NCI-H345 (cell line): ENCODE measurements at places on chromosomes 1 and 21.

GRCh38 chr1:86064899-86065298 is 91.7 kb downstream of the COL24A1 start:
- DNase-seq = no peak

- no peak for DNase-seq
These were observed 175.4 kb downstream of the HS2ST1 start for GRCh38 chr1:87089823-87090222.

DNA sequence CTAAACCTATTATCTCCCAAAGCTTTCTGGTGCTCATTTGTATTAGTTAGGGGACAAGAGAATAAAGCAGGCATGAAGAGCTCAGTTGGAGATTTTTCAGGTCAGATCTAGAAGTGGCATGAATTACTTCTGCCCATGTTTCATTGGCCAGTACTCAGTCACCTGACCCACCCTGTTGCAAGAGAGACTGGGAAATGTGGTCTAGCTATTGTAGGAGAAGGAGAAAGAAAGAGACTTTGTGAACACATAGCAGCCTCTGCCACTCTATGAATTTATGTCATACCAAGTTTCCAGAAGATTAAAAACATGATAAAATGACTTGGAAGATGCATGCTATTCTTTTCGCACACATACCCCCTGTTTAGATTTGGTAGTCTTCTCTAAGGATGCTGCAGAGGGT is 302.3 kb upstream of the RUNX1 start:
- no peak for DNase-seq

DNA sequence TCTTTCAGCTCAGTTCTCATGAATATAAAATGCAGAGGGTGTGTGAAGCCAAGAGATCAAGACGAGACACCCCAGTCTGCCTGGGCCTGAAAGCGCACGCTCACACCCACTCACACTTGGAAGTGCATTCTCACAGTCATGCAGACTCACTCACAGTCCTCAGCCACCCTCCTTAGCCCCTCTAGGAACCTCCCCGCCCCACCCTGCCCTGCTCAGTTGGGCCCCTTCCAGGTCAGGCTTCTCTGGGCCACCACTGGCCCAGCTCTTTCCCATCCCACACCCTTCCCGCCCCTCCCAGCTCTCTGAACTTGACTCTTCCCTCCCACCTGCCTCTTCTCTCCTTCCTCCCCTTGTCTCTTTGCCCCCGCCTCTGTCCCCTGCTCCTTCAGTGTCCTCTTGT is 93.8 kb downstream of the EPHB2 start:
- DNase-seq = no peak

- peak; percentile 54 for DNase-seq
These were observed 11.9 kb downstream of the KIF21B start for GRCh38 chr1:201011616-201012015.

DNA sequence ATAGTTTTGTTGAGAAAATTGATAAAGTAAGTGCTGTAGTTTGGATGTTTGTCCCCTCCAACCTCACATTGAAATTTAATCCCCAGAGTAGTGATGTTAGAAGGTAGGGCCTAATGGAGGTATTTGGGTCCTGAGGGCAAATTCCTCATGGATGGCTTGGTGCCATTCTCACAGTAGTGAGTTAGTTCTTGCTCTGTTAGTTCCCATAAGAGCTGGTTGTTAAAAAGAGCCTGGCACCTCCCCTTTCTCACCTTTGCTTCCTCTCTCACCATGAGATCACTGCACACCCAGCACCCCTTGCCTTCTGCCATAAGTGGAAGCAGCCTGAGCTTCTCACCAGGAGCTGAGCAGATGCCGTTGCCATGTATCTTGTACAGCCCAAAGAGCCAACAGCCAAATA is 354.8 kb upstream of the NFIA start:
- DNase-seq = no peak

DNA sequence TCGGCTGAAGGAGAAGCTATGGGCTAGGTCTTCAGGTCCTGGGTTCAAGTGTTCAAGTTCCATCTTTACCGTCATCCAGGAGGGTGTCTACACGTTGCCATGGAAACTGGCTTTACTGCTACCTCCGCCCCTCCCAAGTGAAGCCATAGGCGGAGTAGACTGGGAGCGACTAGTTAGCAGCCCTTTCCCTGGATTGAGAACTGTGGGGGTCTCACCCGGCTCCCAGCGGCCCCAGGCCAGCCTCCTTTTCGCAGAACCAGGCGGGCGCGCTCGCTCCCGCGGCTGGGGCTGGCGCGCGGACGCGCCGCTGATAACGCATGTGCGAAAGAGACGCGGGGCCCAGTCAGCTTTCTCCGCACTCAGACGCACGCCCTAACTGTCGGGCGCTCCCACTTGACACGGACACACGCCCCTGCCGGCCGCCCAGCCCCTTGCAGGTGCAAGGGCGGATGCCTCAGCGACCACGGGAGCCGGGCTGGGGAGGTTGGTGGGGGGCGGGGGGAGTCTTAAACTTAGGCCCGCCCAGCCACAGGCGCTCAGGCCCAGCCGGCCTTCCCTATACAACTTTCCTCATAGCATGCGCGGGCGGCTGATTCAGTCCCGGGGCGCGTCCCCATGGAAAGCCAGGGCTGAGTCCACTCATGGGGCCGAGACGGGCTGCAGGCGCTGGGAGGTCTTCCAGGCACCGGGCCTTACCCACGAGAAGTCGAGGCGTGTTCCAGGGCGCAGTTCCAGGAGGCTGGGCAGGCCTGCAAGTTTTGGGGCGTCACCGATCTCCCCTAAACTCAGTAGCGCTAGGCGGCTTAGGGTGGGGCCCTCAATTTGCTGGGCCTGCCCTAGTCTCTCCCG is 7.4 kb downstream of the EFNA4 start:
- DNase-seq = peak; percentile 93

DNA sequence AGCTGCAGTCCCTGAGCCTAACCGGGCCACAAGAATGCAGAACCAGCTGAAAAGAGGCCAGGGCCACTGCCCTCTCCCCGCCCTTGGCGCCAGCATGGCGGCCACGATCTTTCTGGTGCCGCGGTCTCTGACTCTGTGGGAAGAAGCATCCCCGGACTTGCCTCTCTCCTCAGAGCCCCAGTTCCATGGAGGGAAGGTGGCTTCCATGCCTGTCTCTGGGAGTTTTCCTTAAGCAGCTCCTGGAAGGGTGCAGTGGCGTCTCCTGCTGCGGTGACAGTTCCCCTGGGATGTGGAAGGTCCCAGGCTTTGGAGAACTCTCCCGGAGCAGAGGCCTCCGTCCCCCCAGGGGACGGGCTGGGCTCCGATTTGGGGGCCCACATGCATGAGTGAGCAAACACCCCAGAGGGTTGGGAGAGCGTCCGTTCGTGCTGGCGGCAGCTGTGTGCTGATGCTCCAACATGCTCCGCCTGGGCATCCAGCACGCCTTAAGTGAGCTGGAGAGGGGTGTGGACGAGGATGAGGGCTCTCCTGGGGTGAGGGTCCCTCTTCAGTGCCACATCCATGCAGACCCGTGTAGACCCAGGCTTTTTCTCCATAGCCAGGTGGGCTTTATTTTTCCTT is 109.8 kb upstream of the COL6A1 start:
- no peak for DNase-seq

DNA sequence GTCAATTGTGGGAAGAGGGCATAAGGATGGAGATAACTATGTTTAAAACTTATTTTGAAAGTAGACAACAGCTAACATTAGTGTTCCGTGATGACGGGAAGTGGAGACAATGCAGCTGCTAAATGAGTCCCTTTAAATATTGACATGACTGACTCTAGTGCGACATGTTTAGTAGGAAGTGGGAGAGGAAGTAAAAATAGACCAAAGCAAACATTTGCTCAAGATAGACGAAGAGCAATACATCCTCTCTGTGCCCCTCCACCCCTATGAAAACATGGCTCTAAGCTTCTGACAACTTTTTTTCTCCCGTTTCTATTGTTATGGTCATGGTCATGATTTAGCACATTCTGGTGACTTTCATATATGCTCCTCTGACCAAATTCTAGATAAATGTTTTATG is 60.0 kb upstream of the HMCN1 start:
- DNase-seq = no peak

- DNase-seq = no peak
These were observed 9.5 kb upstream of the SLC19A2 start for GRCh38 chr1:169495046-169495775.

- peak; percentile 81 for DNase-seq
These were observed 60.2 kb upstream of the PDE9A start for GRCh38 chr21:42593007-42593814.

DNA sequence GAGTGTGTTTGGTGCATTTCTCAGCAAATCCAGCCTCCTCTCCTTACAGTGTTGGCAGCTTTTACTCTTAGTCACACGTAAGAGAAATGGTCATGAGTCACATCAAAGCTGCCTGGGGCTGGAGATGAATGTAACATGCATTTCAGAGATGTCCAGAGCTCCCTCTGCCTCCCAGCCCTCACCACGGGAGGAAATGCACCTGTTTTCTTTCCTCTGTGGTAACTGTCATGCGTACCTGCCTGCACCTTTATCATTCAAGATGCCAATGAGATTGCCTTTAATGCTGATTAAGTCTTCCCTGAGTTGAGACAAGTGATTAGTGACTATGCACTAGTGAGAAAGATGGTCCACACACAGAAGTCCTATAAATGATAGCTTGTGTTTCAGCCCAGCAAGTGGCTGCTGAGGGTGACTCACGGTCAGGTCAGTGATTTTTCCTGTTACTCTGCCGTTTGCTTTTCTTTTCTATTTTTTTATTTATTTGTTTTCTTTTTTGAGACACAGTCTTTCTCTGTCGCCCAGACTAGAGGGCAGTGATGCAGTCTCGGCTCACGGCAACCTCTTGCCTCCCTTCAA is 277.3 kb upstream of the FMN2 start:
- no peak for DNase-seq

DNA sequence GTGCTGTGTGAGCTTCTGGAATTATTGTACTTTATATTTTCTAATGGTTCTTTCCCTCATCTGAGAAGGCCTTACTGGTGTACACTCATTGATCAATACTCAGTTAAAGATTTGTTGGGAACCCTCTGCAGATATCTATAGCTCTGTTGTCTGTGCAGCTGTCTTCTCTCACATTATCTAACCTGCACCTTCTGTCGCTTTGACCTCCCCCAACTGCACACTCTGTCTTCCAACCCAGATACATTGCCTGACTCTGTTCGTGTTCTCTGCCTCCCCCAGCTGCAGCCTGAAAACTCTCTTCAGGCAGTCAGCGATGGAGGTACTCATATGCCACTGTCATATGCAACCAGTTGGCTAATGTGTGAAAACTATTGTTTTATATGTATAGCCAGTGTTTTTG is 334.3 kb downstream of the NCAM2 start:
- DNase-seq = no peak

DNA sequence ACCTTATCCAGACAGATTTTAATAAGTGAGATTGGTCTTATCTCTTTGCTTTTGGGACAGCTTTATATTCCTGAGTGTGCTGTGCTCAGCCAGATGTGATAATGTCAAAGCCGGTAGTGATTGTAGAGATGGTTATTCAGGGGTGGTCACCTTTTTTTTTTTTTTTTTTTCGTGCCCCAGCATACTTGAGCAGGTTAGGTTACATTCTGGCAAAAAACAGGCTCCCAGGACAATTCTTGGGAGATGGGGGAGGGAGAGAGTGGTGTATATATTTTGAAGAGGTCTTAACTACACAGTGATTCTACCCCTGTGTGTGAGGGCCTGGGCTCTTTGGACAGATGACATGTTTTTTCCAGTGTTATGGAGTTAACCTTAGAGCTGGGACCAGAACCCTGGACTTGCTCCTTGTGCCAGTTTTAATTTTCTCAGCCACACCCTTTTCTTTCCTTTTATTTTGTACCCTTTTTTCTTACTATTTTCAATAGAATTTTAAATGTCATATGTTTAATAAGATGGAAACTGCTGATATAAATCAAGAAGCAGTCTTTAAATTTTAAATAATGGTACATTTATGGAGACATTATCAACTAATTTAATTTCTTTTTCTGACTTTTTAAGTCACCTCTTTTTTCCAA is 88.4 kb downstream of the DYRK1A start:
- no peak for DNase-seq

DNA sequence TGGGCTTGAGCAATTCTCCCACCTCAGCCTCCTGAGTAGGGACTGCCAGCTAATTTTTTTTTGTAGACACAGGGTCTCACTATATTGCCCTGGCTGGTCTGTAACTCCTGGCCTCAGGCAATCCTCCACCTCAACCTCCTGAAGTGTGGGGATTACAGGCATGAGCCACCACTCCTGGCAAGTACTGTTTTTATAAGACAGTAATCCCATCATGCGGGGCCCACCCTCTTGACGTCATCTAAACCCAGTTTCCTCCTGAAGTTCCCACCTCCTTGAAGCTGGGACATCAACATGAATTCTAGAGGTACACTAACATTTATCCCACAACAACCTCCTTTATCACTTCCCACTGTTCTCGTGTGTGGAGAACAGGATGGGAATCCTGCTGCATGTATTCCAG is 104.7 kb downstream of the SPATA46 start:
- DNase-seq = no peak

DNA sequence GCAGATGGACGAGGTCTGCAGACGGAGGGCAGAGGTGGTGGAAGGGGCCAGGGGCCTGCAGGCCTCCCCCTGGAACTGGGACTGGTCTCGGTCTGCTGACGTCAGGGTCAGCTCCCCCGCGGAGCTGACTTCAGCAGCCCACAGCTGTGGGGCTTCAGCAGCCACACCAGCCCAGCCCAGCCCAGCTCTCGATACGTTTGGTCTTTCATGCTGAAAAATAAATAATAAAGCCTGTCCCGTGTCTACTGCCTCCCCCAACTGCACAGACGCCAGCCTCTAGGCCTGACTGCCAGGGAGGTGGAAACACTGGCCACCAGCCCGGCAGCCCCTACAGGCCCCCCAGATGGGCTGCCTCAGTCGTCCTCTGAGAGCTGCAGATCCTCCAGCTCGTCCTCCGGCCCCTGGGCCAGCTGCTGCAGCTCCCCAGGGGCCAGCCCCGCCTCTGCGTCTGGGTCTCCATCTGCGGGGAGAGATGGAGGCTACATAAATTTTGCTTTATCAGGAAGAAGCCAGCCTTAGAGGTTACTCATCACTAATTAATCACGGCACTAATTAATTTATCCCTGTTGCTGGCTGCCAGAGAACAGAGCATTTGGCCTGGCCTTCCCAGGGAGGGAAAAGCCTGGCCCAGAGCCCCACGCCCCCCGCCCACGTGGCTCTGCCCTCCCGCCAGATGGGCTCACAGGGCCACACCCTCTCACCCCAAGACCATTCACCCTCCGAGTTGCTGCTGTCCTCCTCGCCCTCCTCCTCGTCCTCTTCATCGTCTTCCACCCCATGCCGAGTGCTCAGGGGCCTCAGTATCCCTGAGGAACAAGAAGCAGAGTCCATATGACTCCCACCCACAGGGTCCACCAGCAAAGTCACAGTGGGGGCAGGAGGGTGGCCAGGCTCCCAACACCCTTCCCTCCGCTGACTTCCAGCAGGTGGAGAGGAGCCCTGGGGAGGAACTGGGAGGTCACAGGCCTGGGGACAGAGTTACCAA is 14.4 kb downstream of the NOC2L start:
- no peak for DNase-seq

- no peak for DNase-seq
These were observed 71.4 kb downstream of the SYT6 start for GRCh38 chr1:114082304-114082630.

DNA sequence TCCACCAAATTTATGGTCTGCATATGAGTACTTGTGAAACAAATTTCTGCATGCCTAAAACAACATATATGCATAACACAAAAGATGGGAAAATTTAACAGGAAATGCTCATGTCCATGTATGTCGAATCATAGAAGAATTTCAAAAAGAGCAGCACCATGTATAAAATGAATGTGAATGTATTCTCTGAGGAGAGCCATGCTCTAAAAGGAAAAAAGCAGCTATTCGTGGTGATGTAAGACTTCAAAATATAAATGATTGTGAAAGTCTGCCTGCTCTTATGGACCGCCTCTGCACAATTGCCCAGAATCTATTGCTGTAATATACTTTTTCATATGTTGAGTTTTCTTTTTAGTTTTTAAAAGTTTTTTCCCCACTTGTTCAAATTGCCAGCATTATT is 66.8 kb downstream of the EPB41 start:
- no peak for DNase-seq

GRCh38 chr1:112322983-112323678 is 72.9 kb upstream of the CTTNBP2NL start:
- DNase-seq = no peak
